Fibroblast of skin of left biceps (primary cell): ENCODE measurements at places on chromosomes 5 and 9.

DNA sequence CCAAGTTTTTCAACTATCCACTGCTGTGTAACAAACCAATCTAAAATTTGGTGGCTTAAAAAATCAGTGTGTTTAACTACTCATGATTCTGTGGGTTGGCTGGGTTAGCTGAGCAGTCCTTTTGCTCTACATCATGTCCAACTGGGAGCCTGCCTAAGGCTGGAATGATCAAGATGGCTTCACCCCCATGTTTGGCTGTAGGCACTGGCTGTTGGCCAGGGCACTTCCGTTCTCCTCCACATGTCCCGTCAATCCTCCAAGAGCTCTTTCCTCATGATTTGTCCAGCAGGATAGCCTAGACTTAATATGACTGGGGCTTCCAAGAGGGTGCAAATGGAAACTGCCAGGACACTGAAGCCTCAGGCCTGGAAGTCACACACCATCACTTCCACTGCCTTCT is 17.0 kb upstream of the TSSK1B start:
- DNase-seq: no peak

DNA sequence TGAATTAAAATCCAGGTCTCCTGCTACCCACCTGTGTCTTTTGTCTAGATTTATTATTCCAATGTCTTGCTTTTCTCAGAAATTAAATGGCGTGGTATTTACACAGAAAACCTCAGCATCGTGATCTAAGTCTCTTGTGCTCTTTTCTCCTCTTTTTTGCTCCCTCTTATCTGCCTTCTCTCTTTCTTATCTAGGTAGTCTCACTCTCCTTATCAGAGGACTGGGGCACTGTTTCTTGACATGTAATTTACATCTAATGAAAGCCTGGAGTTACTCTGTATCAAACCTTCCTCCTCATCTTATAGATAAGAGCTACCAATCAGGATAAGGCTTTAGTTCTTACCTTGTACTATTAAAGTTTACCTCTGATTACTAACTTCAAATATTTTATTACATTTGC is 933.8 kb downstream of the TLE1 start:
- DNase-seq: no peak

GRCh38 chr5:56282216-56282615 is 49.1 kb upstream of the ANKRD55 start:
- DNase-seq: no peak

DNA sequence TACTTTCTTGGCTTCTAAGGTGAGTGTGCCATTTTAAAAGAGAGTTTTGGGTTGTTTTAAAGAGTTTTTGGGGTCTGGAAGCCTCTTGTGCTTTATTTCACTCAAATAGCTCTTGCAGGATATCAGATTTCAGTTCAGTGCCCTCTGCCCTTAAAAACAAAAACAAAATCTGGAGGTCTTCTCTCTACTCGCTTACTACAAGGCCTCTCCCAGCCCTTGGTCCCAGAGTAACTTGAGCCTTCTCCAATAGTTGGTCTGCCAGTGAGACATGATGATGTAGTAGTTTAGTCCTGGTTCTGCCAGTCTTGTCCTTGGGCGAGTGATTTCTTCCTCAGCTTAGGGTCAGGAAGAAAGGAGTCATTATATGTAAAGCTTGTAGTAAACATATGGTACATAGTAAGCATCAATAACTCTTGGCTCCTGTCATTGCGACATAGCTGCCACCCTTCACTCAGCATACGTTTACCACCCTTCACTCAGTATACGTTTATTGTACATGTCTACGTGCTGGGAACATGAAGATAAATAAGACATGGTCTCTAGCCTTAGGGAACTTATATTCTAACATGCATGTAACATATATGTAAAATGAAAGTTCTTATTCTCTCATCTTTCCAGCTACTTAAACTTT is 147.6 kb downstream of the MAN2A1 start:
- no peak for DNase-seq

DNA sequence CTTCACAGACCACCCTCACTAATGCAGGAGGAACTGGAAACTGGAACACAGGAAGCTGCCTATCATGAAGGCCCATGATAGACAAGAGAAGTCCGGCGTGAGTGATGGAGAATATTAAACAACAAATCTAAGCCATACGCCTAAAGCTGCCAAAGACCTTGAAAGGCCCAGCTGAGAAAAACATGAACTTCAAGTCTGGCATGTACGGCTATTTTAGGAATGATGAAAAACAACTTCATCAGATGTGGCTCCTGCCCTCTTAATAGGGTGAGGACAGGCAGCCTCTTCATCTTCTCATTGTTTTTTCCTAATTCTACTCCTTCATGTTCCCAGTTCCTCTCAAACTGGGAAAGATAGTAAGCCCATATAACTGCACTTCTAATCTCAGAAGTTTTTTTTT is 20.3 kb downstream of the FBP1 start:
- DNase-seq: no peak

- DNase-seq: no peak
Measured at GRCh38 chr9:22447618-22448305, 1.1 kb downstream of the DMRTA1 start.

DNA sequence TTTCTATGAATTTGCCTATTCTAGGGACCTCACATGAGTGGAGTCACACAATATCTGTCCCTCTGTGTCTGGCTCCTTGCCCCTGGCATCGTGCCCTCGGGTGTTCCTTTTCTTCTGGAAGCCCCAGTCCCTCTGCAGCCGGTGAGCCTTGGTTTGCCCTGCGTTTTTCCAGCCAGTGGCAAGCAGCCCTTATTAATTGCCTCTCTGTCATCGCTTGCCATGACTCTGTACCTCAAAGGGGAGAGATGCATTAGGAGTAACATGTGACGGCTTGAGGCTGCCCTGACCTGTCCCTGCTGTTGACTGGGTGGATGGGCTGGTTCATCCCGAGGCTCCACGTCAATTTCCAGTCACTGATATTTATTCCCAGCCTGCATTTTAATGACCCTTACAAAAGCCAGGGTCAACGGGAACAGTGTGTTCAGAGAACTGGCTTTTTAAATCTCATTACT is 87.3 kb downstream of the CFAP90 start:
- DNase-seq: no peak

GRCh38 chr5:35303152-35303551 is 72.9 kb upstream of the PRLR start:
- DNase-seq: no peak

- no peak for DNase-seq
Measured at GRCh38 chr9:27487927-27488326, 36.2 kb upstream of the IFNK start.

GRCh38 chr5:67771221-67771620 is 444.3 kb upstream of the PIK3R1 start:
- DNase-seq: no peak

- DNase-seq: no peak
Measured at GRCh38 chr9:6924149-6924548, 166.4 kb downstream of the KDM4C start.

DNA sequence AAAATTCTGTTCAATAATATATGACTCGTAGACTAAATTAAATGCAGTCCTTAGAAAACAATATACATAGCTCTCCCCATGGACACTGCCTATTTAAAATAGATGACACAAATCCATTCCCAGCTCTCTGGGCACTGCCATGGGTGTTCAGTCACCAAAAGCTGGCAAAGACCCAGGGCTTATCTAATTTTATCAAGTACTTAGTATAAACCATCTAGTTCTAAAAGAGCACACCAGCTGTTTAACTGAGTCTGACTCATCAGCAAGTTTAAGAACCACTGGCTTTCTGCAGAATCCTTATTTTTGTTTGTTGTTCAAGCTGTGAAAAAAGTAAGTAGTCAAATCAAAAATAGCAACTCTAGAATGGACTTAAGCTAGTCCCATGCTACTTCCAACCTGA is 107.6 kb downstream of the PLPP1 start:
- DNase-seq: no peak

DNA sequence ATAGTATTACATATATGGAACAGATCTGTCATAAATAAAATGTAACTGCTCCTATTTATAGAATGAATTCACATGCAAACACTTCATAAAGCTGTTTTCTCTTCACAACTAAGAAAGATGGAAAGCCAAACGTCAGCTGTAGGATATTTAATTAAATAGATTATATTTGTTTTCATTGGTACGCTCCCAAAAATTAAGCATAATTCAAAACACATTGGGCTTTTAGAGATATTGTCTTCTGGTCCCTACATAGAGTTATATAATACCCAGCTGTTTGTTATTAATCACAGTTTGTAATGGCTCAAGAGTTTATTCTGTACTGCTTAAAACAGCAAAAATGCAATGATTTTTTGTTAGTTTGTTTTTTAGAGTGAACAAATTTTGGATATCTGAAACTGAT is 61.2 kb downstream of the MRPS30 start:
- DNase-seq: no peak

DNA sequence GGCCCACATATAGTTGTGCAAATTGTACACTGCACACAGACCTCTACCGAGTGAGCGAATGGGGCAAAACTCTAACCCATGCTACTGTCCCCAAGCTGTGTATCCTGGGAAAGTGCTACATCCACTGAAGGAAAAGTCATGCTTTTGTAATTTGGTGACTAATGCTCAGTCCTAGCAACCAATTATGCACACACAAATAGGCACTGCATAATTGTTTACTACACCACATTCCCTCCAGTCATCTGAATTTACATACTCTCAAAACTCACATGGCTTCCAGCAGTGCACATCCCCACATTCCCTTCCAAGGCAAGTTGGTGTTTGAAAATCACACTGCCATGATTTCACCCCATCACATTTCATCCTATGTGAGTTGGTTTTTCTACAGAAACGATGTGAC is 125.9 kb upstream of the OSMR start:
- DNase-seq: peak; percentile 35

- DNase-seq: no peak
Measured at GRCh38 chr5:142644127-142644526, 41.8 kb downstream of the FGF1 start.

- DNase-seq: no peak
Measured at GRCh38 chr5:141172381-141173204, at the start of gene PCDHB7. PCDHB7 (plus strand) TSS chr5:141172644; CDS start chr5:141172836, 192 bp downstream.

GRCh38 chr5:144162686-144163085 is 7.8 kb downstream of the YIPF5 start:
- no peak for DNase-seq

DNA sequence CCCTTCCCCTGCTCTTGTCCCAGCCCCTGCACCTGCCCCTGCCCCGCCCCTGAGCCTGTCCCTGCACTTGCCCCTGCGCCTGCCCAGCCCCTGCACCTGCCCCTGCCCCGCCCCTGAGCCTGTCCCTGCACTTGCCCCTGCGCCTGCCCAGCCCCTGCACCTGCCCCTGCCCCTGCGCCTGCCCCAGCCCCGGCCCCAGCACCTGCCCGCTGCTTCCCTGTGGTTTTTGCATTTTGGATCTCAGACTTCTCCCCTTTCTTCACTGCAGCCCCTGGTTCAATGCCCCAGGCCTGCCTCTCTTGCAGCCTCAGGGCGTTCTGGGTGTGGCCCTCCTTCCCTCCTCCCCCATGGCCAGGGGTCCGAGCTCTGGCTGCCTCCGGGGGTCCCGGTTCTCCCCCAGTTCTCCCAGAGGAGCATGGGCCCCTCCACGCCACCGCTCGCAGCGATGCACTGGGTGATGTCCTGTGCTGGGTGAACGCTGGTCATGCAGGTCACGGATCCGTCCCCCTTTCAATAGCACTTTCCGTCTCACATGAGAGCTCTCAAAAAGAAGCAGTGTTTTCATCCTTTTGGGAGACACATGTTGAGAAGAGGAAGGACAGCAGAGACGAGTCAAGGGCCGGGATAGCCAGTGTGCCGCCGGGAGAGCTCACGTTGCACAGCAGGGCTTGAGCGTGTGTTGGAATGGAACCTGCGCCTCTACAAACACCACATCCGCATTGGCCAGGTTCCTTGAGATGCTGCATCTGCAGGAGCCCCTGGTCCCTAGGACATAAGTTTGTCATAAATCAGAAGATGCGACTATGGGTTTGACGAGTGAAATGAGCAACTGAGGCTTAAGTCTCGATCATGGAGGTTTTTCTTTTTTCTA is 44.0 kb upstream of the IRX4 start:
- DNase-seq: no peak

DNA sequence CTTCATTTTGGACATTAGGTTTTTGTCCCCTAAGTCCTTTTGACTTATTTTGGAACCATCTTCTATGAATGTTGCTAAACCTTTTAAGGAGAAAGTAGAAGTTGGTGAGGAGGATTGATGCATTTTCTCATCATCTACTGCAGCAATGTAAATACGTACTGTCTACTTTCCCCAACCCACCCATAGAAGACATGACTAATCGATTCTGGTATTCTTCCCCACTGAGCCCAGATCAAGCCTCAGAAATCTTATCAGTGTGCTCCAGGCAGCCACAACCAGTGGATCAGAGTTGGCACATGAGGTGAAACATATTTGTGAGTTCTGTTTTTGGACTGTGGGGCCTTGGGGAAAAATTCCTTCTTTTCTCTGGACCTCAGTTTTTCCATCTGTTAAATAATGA is 57.7 kb downstream of the FGF18 start:
- DNase-seq: no peak

DNA sequence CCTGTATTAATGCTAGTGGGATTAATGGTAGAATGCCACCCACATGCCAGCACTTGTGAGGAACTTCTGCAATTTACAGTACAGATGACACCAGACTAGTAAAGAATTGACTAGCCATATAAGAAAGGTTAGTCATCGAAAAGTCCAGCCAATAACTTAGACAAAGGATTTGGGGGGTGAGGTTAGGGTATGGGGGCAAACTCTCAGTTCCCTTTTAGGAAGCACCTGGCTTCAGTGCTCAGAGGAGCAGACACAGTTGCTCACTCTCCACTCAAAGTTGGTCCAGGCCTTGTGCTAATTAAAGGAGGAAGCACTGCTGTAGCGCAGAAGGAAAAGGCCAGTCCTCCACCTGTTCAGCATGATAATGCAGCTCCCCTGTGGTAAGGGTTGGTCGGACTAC is 25.2 kb downstream of the TGFBR1 start:
- no peak for DNase-seq

DNA sequence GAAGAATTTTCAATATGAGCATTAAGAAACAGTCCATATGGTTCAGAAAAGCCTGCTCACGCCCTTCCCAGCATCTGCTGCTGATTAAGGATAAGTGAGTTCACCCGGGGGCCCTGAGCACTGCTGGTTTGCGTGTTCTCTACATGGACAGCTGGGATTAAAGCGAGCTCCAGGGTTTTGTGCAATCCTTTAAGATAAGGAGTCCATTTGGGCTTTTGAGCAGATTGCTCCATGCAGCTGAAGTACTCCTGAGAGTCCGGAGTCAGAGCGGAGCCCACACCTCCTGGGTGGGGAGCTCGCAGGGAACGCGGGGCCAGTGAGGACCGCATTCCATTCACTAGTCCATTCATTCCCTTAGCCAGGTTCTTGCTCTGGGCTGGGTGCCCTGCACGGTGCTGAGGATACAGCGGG is 149.3 kb upstream of the COL5A1 start:
- DNase-seq: peak; percentile 94

DNA sequence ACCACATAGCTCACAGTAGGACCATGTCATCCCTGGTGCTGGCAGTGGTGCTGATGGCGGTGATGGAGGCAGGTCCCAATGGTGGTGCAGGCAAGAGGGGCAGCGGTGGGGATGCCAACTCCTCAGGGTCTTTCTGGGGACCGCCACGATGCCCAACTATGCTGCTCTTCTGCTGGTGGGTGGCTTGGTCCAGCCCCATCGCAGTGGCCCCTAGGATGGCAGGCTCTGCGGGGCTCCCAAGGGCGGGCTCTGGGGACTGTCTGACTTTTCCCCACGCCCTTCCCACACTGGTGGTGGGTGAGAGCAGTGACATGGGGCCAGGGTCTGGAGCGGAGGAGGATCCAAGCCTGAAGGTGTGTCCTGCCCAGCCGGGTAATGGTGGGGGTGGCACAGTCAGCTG is 288.9 kb upstream of the RIOK2 start:
- no peak for DNase-seq
